ENCODE measurements at places on chromosomes 6 and 20.

- DNase-seq = no peak
Observed at GRCh38 chr6:100433726-100434435, 30.8 kb downstream of the SIM1 start.

DNA sequence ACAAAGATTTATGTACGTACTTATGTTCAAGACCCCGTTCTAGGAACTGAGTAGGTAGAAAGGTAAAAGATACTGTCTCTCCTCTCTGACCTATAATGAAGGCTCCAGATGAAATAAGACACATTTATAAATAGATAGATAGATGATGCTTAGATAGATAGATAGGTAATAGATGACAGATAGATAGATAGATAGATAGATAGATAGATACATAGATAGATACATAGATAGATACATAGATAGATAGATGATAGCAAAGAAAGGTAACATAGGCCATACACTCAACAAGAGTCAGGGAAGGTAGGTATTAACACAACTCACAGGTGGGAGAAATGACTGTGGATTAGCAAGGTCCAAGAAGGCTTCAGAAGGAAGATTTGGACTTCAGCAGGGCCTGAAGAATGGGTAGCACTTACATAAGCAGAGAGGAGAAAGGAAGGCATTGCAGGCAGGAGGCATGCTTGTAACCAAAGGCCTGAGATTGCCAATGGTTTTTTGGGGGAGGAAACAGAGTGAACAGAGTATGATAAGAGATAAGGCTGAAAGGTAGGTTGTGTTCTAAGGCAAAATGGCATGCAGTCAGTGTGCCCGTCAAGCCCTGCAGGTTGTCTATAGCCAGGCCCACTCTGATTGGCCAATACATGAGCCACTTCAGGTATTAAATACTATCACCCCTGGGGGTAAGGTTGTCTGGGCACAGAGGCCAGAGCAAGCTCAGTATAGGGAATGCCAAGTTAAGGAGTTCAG lies 7.7 kb upstream of the MYB start:
- no peak for DNase-seq

GRCh38 chr6:19806971-19807396 lies 30.2 kb upstream of the ID4 start:
- DNase-seq = no peak

DNA sequence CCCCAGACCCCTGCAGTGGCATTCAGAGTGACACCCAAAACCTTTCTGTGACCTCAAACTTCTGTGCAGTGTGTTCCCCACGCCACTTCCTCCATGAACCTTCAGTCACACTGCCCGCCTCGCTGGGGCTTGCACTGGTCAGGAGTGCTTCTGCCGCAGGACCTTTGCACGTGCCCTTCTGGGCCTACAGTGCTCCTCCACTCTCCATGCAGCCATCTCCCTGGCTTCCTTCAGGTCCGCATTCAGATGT lies 27.1 kb downstream of the SYNJ2 start:
- DNase-seq = no peak

DNA sequence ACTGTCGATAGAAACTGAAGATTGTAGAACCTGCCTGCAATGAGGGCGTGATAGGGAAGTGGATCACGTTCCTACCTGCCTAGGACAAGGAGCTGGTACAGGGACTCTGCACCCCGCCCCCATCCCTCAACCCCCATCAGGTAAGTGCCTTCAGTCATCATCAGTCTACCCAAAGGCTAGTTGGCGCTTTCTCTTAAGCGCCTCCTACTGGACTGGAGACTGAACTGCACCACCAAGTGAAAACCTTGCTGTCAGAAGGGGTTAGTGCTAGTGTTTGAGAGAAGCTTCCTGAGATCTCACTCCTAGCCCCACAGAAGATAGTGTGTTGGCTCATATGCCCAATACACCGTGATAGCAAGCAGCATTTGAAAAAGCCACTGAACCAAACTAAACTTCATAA lies 706.5 kb upstream of the MAN1A1 start:
- no peak for DNase-seq

- DNase-seq = no peak
Observed at GRCh38 chr20:4813863-4814695, 92.4 kb downstream of the PRND start.

DNA sequence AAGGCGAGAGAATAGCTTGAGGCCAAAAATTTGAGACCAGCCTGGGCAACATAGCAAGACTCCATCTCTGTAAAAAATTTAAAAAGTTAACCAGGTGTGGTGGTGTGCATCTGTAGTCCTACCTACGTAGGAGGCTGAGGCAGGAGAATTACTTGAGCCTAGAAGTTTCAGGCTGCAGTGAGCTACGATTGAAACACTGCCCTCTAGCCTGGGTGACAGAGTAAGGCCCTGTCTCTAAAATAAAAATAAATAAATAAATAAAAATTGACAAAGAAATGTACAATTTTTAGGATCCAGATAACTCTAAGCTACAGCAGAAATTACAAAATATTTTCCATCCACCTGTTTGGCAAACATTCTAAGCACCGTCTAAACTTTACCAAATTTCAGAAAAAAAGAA lies 941.0 kb upstream of the ADGRB3 start:
- no peak for DNase-seq

GRCh38 chr6:558959-559358 lies 97.9 kb downstream of the HUS1B start:
- no peak for DNase-seq

DNA sequence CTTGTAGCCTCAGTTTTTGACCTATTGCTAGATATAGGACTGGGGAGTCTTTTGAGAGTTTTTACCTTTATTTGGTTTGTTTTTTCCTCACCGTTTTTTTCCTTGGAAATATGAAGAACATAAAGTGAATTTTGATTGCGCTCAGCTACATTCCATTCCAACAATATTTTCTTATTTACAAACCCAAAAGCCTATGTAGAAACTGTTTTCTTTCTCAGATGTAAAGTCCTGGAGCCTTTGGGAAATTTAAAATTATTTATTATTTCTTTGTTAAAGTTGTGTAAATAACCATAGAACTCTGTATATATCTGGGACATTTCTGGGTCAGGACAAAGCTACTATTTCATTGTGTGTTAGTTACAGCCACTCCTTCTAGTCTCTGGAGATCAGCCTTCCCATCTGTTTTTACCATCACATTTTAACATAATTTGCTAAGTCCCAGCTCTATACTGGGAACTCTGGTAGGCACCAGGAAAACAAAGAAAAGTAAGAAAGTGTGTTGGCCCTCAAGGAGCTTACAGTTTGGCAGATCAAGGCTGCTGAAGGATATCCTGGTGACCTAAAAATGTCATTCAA lies 68.8 kb downstream of the JAG1 start:
- DNase-seq = no peak

- DNase-seq = no peak
Observed at GRCh38 chr6:154403788-154404187, 47.2 kb upstream of the IPCEF1 start.

DNA sequence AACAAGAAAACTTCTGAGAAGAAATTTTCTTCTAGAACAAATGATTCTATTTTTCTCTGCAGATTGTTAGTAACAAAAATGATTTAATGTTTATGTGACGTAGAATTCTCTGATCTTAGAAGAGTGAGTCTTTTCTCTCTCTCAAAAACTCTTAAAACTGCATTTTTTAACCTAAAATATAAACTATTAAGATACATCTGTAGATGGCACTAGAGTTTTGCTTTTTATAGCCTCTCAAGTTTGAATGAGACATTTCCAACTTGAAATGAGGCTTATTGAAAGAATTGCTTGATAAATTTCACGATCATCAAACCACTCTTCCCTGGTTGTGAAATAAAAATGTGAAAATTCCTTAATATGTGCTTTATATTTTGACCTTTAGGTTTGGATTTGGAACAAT lies 53.8 kb downstream of the PHF3 start:
- DNase-seq = no peak

- DNase-seq = no peak
Observed at GRCh38 chr6:120899932-120900331, 434.3 kb downstream of the TBC1D32 start.

DNA sequence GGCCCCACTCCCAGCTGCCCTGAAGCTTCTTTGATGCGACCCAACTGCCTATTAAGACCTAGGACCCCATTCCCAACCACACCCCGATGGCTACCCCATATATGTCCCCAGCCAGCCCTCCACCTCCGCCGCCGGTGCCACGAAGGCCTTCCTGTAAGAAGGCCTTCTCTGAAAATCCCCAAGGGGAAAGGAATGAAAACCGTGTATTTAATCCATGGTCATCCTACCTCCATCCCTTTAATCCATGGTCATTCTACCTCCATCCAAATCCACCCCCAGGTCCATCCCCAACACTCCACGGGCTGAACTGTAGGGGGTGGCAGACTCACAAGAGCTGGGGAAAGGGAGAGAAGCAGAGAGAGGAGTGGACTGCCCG lies 545 bp upstream of the VSX1 start:
- DNase-seq = no peak

GRCh38 chr6:6651335-6651734 lies 62.8 kb downstream of the LY86 start:
- no peak for DNase-seq

- no peak for DNase-seq
Observed at GRCh38 chr20:10469599-10469998, 34.5 kb downstream of the SLX4IP start.

GRCh38 chr6:149988550-149989346 lies 25.0 kb downstream of the ULBP1 start:
- no peak for DNase-seq

- DNase-seq = no peak
Observed at GRCh38 chr20:51420111-51420510, 122.4 kb downstream of the NFATC2 start.

- DNase-seq = no peak
Observed at GRCh38 chr20:52432740-52433139, 241.2 kb upstream of the ZFP64 start.

DNA sequence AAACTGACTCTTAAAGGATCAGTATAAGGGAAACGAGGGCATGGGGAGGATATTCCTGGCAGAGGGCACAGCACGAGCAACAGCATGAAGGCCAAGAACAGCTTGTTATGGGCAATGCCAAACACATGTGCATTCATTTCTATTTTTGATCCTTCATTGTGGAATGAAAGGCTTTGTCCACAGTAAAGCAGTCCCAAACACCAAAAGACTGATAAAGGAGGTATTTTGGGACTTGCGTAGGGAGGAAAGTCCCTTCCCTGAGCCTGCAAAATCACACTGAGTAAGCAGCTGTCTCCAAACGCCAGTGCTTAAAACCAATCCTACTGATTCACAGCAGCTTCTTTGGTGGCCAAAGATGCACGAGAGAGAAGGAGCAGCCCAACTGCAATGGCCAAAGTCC lies 138.2 kb downstream of the UNC5CL start:
- no peak for DNase-seq

GRCh38 chr6:138541823-138542481 lies 42.7 kb upstream of the NHSL1 start:
- no peak for DNase-seq

- no peak for DNase-seq
Observed at GRCh38 chr20:419556-420165, 11.6 kb downstream of the RBCK1 start.

GRCh38 chr20:10610251-10610650 lies 63.5 kb downstream of the JAG1 start:
- DNase-seq = no peak

DNA sequence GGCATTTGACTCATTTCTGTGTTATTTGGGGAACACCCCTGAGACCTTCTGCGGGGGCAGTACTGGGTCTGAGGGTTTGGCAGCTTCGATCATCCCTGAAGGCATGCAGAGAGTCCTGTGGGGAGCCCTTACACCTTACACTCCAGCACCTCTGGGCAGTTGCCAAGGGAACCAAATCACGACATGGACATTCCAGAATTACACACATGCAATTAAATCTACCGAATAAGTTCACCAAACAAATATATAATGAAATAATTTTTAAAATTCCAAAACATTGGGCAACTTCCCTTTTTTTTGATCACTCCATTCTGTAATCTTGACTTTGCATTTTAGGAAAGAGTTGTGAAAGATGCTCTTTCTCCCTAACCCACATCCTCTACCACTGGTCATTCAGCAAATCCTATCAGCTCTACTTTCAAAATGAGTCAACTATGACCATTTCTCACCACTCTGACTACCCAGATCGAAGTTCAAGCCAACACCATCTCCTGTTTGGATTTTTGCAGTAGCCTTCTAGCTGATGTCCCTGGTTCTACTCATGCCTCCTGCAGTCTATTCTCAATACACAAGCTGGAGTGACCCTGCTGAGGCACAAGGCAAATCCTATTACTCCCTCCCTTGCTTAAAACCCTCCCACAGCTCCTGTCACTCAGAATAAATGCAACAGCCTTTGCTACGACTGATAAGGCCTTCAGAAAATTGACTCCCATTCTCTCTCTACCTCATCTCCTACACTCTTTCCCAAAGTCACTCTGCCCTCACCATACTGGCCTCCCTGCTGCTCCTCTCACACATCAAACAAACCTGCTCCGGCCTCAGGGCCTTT lies 533.3 kb downstream of the HACE1 start:
- DNase-seq = no peak

DNA sequence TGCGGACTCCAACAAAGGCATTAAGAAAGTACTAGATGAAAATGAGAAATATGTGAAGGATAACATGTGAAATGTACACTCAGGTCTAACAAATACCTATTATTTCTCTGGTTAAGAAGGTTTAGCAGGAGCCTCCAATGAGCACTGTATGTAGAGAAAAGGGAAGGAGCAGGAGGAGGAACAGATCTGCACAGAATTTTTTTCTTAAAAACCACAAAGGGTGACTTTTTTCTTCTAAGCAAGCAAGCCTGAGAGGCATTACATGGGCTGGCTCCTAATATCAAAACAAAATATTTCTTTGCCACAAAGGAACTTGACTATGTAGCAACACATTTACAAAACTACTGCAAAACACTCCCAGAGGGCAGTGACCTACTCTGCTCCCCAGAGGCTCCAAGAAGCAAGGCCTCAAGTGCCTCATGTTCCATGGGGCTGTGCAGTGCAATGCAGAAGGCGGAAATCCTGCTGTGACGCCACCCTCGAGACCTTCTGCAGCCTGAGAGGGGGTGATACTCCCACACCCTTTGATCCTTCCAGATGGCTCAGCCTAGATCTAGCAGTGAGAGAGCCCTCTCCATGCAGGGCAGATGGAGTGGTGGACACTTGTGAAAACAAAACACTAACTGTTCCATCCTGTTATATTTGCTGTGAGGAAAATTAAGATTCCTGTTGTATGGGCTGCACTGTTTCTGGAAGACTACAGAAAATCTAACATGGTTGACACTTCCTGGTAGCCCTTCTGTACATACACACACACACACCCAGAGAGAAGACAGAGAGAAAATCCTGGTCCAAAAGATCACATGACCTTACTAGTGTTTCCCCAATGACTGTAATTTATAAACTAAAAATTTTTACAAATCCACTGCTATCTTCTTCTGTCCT lies 36.0 kb upstream of the SMIM29 start:
- DNase-seq = no peak

Measured in GM19239 (cell line).